ENCODE measurements at places on chromosomes 2 and 18.
A peak's percentile ranks its signal among the peaks of the same experiment; 100 is the strongest.

GRCh38 chr2:173544641-173545363 is 190.1 kb downstream of the CDCA7 start:
- no peak for DNase-seq

- DNase-seq, result no peak
Measured at GRCh38 chr2:13109516-13109915, 392.8 kb downstream of the TRIB2 start.

GRCh38 chr2:113134717-113135116 is 7.3 kb downstream of the IL1RN start:
- DNase-seq, result no peak

- no peak for DNase-seq
Measured at GRCh38 chr2:9336241-9336575, 87.1 kb downstream of the ITGB1BP1 start.

DNA sequence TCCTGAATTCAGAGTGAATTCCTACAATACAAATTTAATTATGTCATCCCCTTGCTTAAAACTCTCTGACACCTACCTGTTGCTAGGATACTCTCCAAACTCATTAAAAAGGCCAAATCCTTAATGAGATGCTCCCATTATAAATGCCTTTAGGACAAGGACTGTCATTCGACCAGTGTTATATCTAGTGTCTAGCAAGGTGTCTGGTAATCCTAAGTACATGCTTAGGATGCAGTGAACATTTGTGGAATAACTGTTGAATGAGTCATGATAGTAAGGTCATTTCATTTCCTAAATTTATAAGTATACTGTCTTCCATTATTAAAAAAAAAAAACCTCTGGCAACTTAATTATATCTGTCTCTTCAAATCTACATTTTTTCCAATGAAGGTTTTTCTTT is 588.9 kb upstream of the NRXN1 start:
- no peak for DNase-seq

GRCh38 chr18:77079954-77080682 is 52.5 kb downstream of the MBP start:
- no peak for DNase-seq

DNA sequence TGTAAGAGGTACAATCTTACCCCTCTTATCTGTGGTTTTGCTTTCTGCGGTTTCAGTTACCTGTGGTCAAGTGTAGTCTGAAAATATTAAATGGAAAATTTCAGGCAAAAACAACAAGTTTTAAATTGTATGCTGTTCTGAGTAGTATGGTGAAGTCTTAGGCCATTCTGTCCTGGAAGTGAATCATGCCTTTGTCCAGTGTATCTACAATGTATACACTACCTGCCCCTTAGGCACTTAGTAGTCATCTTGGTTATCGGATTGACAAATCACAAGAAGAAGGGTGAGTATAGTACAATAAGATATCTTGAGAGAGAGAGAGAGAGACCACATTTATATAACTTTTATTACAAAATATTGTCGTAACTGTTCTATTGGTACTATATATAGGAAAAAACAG is 43.5 kb downstream of the RAB3GAP1 start:
- no peak for DNase-seq

DNA sequence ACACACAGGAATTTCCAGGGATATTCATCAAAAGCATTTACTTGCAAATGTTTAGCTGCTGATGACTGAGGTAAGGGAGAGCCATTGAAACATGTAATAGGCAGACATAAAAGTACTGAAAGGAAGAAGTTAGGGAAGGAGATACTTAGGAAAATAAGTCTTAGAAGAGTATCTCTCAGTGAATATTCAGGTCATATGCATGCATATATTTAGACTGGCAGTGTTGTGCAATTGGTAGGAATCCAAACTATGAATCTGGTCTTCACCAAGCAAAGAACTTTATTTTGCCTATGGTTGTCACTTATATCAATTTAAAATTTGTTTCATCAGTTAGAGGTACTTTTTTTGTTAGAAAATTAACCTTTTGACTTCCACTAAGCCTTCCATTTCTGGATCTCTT is 1490.7 kb downstream of the SUCLG1 start:
- DNase-seq, result no peak

DNA sequence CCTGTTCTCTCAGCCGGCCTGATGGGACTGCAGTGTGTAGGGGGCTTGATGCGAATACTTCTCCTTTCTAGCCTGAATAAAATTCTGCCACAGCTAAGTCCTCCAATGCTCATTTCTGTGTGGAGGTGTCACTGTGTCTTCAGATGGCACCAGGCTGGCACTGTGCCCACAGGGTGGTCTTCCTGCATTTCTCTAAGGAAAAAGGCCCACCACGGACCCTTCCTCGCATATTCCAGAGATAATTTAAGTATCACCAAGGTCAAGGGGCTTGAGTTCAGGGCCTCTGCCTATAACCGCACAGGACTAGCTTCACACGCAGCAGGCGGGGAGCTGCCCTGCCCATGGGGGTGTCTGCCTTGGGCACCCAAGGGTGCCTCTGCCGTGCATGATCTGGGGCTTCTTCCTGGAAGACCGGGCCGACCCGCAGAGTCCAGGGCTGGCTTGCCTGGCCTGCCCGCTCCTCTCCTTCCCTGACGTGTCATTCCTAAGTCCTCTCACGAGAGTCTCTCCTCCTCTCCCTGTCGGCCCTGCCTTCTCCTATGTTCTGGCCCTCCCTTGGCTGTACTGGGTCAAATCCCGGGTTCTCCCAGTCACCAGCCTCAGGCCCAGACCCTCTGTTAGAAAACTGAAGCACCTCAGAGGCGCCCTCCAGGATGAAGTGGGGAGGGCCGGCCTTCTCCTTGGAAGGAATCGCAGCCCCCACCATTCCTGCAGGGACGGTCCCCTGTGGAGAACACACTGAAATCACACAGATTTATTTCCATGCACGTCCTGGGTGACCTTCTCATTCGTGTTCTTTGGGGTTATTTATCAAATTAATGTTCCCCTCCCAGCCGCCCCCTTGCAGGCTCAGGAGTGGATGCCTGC is 48.9 kb upstream of the PXDN start:
- no peak for DNase-seq

DNA sequence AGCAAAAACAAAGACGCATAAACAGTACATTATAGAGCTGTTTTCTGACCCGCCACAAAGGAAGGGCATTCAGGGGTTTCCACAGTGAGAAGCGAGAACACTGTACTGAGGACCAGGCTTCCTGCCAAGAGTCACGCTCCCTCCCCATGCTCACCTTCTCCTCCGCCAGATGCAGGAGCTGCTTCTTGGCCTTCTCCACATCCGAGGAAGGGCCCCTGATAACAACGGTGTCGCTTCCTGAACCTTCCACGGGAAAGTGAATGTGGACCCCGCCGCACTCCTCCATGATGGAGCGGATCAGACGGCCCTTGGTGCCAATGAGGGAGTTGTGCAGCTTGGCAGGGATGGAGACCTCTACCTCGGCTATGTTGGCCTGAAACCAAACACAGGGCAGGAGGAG is 53.8 kb downstream of the ANO7 start:
- DNase-seq, result no peak

- DNase-seq, result no peak
Measured at GRCh38 chr2:166573391-166573790, 79.3 kb upstream of the SCN7A start.

DNA sequence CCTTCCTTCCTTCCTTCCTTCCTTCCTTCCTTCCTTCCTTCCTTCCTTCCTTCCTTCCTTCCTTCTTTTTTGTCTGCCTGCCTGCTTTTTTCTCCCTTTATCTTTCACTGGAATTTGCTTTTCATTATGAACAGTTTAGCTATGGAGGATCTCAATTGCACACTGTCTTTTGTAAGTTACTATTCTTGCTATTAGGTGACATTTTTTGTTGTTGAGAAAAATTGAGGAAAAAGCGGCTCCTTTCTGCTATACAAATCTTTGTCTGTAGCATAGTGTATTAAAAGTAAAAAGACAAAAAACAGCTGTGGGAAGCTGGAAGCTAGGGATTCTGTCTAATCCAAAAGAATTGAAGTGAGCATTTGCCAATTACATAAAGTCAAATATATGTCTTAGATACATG is 448.7 kb downstream of the DCDC2C start:
- no peak for DNase-seq

DNA sequence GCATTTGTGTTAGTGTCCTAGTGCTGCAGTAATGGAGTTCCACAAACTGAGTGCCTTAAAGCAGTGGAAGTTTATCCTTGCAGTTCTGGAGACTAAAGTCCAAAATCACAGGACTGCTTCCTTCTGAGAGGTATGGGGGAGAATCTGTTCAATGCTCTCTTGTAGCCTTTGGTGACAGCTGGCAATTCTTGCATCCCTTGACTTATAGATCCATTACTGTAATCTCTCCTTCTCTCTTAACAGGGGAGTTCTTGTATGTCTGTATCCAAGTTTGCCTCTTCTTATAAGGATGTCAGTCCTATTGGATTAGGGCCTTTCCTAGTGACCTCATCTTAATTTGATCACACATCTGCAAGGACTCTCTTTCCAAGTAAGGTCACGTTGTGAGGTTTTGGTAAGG is 69.9 kb downstream of the XRCC5 start:
- no peak for DNase-seq

DNA sequence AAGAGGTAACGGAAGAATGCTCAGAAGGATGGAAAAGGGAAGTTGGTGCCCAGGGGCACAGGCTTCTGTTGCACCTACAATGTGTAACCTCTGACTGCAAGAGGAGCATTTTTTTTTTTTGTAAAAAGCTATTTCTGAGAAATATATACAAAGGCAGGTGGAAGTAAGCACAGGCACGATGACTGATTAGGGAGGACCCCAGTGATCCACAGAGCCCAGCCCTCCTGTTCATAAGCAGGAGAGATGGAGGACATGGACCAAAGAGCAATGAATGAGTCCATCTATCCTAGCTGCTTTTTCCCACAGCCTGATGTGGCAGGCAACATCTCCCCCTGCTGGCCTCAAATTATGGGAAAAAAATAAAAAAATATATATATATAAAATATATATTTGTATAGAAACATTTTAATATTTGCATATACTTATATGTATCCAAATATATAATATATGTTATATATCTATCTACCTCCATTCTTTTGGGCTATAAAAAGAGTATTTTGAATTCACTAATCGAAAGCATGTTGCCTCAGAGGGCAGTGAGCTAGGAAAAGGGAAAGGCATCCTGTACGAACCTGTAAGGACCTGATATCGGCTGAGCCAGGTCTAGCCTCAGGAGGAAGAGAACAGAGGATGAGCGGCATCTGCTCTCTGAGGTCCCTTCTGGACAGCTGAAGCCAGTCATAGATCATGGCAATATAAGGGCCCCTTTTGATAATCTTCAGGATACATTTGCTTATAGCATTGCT is 166.0 kb upstream of the STK17B start:
- peak; percentile 14 for DNase-seq

All from activated T-cell treated with anti-CD3 and anti-CD28 coated beads, Interleukin-2, amount 50 U/mL, for 4 hours (primary cell).